Hepatocyte (in vitro differentiated cells): ENCODE measurements at places on chromosomes 3 and 15.
A peak's percentile ranks its signal among the peaks of the same experiment; 100 is the strongest.

- no peak overlapping the region for H3K4me3 ChIP-seq
- no peaks in the 10 kb centered on the region for H3K4me1 ChIP-seq
- no peaks in the 10 kb centered on the region for H3K27me3 ChIP-seq
- H3K36me3 ChIP-seq: no peaks in the 10 kb centered on the region
- DNase-seq: no peak
Observed at GRCh38 chr3:171712171-171712938, 97.9 kb downstream of the PLD1 start.

DNA sequence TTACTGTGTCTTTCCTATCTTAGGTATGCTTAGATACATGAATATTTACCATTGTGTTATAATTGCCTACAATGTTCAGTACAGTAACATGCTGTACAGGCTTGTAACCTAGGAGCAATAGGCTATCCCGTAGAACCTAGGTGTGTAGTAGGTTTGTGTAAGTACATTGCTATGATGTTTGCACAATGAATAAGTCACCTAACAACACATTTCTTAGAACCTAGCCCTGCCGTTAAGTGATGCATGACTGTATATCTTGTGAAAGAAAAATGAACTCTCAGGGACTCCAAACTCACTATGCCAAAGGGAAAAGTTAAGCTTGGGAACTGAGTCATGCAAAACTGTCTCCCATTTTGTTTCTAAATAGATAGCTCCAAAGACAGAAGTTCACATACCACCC is 91.5 kb upstream of the ACP3 start:
- H3K4me1 ChIP-seq: no peaks in the 10 kb centered on the region
- peak overlapping the region; percentile 57 for H3K27ac ChIP-seq
- H3K4me3 ChIP-seq: no peak overlapping the region
- no peaks in the 10 kb centered on the region for H3K27me3 ChIP-seq
- peak; percentile 35 for DNase-seq

DNA sequence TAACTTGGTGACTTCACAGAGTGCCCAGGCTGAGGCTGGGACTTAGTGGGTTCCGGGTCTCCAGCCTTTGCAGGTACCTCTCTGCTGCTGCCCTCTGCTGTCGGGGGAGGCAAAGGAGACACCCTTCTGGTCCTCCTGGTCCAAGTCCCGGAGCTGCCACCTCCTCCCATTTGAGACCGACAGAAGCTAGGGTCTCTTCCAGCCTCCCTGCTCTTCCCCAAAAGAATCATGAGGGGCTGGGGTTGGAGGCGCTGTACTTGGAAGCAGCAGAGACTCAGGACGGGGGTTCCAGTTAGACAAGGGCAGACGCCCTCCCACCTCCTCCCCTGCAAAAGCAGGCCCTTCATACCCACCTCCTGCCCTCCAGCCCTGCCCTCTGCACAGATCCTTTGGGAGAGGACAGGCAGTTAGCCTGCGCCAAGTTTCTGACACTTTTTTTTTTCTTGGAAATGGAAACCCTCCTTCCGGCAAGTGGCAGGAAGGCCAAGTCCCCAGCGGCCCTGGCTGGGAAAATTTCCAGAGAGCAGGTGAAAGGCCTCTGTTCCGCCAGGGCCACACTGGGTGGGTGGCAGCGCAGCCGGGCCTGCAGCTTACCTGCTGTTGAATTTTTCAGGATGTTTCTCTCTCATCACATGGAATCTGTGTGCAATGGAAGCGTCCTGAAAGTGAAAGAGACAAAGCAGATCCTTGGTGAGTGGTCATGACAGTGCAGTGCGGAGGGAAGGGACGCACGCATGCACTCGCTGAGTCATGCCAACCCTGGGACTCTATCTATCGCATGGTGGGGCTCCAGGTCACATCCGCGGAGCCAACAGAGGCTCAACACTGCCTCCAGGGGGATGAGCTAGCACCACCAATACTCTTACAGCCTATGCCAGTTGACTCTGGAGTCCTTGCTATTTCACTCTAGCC is 119.9 kb downstream of the DGKG start:
- H3K4me3 ChIP-seq: no peak overlapping the region
- H3K36me3 ChIP-seq: no peaks in the 10 kb centered on the region
- H3K27me3 ChIP-seq: no peaks in the 10 kb centered on the region
- H3K4me1 ChIP-seq: no peaks in the 10 kb centered on the region

DNA sequence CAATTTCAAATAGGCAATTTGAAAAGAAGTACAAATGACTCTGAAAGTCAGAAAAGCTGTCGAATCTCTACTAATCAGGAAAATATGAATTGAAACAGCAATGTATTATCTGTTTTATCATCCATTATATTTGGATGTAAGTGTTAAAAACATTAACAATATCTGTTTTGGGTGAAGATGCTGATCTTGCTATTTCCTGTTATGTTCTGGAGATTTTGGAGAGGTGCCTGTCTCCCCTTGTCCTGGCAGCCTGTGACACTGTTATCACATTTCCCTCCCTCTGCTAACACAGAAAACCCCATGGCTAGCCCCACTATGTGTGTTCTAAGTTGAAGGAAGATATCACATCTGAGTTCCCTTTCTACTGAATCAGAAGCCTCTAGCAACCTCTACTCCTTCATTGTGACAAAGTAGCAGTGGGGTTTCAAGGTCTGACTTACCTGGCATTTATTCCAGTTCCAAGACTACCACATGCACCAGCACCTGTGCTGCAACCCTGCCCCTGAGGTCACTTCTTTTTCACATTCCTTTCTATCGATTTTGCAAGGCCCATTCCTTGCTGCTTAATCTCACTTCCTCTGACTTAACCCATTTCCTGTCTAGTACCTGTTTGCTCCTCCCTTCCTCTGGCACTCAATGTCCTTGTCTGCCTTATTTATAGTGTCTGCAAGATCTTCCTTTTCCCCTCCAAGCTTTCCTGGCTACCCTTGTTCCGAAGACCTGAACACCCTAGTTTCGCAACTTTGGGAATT is 95.5 kb upstream of the COL8A1 start:
- no peaks in the 10 kb centered on the region for H3K4me1 ChIP-seq
- DNase-seq: no peak
- no peak overlapping the region for H3K4me3 ChIP-seq
- no peak overlapping the region for H3K27ac ChIP-seq
- H3K36me3 ChIP-seq: no peaks in the 10 kb centered on the region

DNA sequence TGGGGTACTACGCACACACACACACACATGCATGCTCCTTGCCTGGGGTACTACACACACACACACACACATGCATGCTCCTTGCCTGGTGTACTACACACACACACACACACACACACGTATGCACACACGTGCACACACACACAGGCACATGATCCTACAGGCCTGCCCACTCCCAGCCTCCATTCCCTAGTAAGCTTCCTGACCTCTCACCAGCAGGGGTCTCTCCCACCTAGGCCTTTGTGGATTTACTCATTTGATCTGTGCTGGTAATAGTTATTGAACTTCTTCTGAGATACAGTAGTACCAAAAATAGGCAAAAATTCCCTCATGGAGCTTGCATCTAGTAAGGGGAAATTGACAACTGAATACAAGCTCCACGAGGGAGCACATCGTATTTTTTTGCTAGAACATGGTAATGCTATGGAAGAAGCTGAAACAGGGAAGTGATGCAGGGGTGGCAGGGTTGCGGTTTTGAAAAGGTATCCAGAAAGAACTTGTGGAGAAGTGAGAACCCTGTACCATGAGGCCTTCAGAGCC is 19.1 kb downstream of the TTC21A start:
- no peaks in the 10 kb centered on the region for H3K36me3 ChIP-seq
- H3K27ac ChIP-seq: peak overlapping the region; percentile 83
- peak; percentile 59 for DNase-seq
- peaks cover 11% of the 10 kb centered on the region for H3K4me1 ChIP-seq
- H3K4me3 ChIP-seq: no peak overlapping the region

DNA sequence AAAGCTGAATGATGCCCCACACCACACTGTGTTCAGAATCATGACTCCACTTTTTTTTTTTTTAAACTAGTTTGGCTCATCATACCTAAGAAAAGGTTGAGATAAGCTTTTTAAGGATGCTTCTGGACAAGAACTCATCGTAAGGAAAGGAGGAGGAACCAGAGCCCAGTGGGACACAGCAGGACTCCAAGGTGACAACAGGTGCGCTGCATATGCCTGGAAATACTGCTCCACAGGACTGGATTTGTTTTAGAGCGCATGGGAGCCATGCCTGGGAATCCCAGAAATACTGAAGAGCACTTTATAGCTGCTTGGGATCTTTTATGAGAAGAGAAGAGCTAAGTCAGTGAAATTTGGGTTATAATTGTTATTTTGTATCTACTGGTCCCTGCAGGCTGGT is 93.4 kb downstream of the NEDD4 start:
- H3K27me3 ChIP-seq: no peaks in the 10 kb centered on the region
- H3K36me3 ChIP-seq: no peaks in the 10 kb centered on the region
- no peak overlapping the region for H3K27ac ChIP-seq

DNA sequence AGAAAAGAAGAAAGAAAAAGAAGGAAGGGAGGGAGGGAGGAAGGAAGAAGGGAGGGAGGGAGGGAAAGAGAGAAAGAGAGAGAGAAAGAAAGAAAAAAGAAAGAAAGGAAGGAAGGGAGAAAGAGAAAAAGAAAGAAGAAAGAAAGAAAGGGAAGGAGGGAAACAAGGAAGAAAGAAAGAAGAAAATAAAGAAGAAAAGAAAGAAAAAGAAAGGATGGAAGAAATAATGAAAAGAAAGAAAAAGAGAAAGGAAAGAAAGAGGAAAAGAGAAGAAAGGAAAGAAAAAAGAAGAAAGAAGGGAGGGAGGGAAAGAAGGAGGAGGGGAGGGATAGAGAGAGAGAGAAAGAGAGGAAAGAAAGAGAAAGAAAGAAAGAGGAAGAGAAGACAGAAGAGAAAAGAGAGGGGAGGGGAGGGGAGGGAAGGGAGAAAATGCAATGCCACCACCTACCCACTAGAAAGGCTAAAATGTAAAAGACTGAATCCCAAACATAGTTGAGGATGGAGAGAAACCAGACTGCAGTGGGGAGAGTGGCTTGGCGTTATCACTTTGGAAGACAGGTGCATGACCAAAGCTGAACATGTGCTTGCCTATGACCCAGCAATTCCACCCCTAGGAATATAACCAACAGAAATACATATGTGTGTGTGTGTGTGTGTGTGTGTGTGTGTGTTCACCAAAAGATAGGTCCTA is 66.9 kb upstream of the KLF13 start:
- peaks cover 4% of the 10 kb centered on the region for H3K4me1 ChIP-seq
- H3K36me3 ChIP-seq: no peaks in the 10 kb centered on the region
- H3K27ac ChIP-seq: no peak overlapping the region
- no peak for DNase-seq

DNA sequence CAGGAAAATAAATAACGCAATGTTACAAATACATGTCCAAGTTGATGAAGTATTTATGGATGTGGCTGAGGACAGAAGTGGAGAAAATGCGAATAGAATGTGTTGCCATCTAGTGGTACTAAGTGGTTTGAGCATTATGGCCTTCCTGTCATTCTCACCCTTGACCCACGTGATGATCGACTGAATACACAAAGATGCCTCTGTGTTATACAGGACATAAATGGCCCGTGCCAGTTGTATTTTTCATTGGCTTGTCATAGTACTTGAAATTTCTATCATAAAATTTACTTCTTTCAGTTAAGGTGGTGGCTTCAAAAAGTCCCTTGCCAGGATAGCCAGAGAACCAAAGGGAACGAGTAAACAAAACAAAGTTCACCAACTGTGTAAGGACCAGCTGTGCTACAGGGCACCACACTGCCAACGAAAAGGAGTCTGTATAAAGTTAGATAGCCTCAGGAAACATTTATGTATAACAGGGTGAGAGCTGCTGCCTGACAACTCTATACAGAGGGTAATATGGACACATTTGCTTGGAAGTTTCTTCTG is 103.7 kb downstream of the MYH15 start:
- H3K27ac ChIP-seq: no peak overlapping the region
- H3K36me3 ChIP-seq: no peaks in the 10 kb centered on the region
- H3K27me3 ChIP-seq: no peaks in the 10 kb centered on the region

DNA sequence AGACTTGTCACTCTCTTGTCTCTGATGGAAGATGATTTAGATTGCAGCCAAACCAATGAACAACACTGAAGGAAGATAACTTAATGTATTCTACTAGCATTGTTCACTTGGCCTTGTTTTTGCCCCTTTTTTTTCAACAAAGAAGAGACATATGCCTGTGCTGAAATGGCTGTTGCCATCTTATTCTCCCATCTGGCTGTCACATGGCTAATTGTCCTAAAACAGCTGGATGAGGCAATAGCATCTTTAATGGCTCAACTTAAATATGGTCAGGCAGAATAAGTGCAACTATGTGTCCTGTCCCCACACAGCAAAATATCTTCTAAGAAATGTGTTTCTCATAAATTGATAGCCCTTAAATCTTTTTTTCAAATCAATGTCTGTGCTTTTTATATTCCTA is 576.9 kb downstream of the TUSC7 start:
- no peak for DNase-seq
- no peaks in the 10 kb centered on the region for H3K4me1 ChIP-seq
- no peak overlapping the region for H3K27ac ChIP-seq
- no peaks in the 10 kb centered on the region for H3K27me3 ChIP-seq
- H3K36me3 ChIP-seq: no peaks in the 10 kb centered on the region
- H3K4me3 ChIP-seq: no peak overlapping the region

GRCh38 chr3:70631716-70632307 is 319.4 kb upstream of the MDFIC2 start:
- no peaks in the 10 kb centered on the region for H3K27me3 ChIP-seq
- no peak for DNase-seq
- no peaks in the 10 kb centered on the region for H3K36me3 ChIP-seq
- no peak overlapping the region for H3K27ac ChIP-seq

GRCh38 chr15:77836121-77836692 is 203.5 kb upstream of the LINGO1 start:
- no peaks in the 10 kb centered on the region for H3K27me3 ChIP-seq
- no peak for DNase-seq
- no peak overlapping the region for H3K4me3 ChIP-seq
- H3K27ac ChIP-seq: no peak overlapping the region
- H3K4me1 ChIP-seq: no peaks in the 10 kb centered on the region

- H3K4me3 ChIP-seq: no peak overlapping the region
- no peak overlapping the region for H3K27ac ChIP-seq
- no peaks in the 10 kb centered on the region for H3K4me1 ChIP-seq
- DNase-seq: no peak
Observed at GRCh38 chr3:52420388-52420787, 24.5 kb downstream of the SEMA3G start.

DNA sequence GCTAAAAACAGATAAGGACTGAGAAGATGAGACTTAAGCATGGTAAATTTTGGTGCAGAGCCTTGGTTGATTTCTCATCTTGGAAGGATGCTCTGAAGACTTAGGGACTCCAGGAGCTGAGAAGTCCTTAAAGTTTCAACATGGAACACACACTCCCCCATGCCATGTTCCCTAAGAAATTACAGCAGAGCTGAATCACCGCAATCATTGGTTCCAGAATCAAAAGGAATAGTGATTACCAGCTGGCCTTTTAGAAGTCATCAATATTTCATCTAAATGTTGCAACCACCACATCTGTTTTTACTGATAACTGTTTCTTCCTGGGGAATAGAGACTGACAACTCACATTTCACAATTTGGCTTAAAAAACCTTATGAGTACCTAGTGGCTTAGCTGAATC is 229.3 kb downstream of the MINAR1 start:
- no peaks in the 10 kb centered on the region for H3K36me3 ChIP-seq
- no peak for DNase-seq
- H3K4me1 ChIP-seq: no peaks in the 10 kb centered on the region
- no peak overlapping the region for H3K4me3 ChIP-seq
- peaks cover 5% of the 10 kb centered on the region for H3K27me3 ChIP-seq
- H3K27ac ChIP-seq: no peak overlapping the region

- peaks cover 7% of the 10 kb centered on the region for H3K4me1 ChIP-seq
- no peak for DNase-seq
- no peaks in the 10 kb centered on the region for H3K36me3 ChIP-seq
- no peak overlapping the region for H3K4me3 ChIP-seq
- H3K27ac ChIP-seq: no peak overlapping the region
Observed at GRCh38 chr15:73139041-73139743, 86.9 kb downstream of the NEO1 start.

- H3K4me1 ChIP-seq: no peaks in the 10 kb centered on the region
- no peaks in the 10 kb centered on the region for H3K27me3 ChIP-seq
- no peaks in the 10 kb centered on the region for H3K36me3 ChIP-seq
- no peak overlapping the region for H3K27ac ChIP-seq
- DNase-seq: no peak
Observed at GRCh38 chr3:120368172-120368571, 19.0 kb upstream of the LRRC58 start.
